ENCODE measurements at places on chromosomes 12 and 14.

GRCh38 chr12:69991690-69992288 is 166.8 kb downstream of the MYRFL start:
- no peak for DNase-seq

DNA sequence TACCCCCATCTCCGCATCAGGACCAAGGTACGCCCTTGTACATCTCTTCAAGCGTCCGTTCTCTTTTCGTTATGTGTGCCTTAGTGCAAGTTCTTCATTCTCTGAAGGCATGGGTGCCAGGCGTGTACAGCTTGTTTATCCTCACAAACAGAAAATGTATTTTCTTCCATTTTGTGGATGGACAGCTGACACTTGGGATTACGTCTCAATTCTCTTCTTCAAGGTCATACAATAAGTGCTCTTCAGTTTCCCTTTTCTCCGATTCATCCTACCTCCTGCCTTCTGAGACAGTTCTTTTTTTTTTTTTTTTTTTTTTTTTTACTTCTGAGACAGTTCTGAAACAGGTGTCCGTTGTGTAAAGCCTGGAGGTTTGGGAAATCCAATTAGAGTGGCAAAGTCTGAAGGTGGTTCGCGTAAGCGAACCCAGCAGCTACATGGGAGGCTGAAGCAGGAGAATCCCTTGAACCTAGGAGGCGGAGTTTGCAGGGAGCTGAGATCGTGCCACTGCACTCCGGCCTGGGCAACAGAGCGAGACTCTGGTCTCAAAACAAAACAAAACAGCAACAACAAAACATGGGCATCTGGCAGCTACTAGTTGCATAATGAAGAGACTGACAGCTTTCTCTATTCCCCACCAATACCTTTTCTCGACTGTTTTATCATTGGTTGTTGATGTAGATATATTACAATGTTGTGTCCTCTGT is 734 bp downstream of the COX6A1 start:
- no peak for DNase-seq

GRCh38 chr14:75011356-75011994 is 8.8 kb downstream of the EIF2B2 start:
- no peak for DNase-seq

- no peak for DNase-seq
These were observed 103.3 kb downstream of the AEBP2 start for GRCh38 chr12:19542606-19543005.

- no peak for DNase-seq
These were observed 130.6 kb downstream of the ATP23 start for GRCh38 chr12:58071994-58072393.

- DNase-seq, result no peak
These were observed 148.5 kb downstream of the TMTC2 start for GRCh38 chr12:82835217-82835616.

DNA sequence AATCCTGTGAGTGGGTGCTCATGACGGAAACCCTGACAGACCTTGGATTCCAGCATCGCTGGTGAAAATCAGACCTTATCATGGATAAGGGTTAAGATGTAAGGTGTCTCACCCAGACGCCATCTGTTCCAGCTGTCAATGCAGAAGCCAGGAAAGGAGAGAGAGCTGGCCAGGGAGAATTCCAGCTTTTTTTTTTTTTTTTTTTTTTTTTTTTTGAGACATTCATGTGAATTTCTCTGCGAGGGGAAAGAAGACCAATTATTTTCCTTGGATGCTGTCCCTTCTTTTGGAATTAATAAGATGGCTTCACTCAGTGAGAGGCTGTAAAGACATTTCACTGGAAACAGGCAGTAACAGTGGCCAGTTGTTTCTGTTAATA is 1.8 kb downstream of the TRAF3 start:
- DNase-seq, result no peak

- peak; percentile 70 for DNase-seq
These were observed 32.3 kb downstream of the NINJ2 start for GRCh38 chr12:630656-631632.

DNA sequence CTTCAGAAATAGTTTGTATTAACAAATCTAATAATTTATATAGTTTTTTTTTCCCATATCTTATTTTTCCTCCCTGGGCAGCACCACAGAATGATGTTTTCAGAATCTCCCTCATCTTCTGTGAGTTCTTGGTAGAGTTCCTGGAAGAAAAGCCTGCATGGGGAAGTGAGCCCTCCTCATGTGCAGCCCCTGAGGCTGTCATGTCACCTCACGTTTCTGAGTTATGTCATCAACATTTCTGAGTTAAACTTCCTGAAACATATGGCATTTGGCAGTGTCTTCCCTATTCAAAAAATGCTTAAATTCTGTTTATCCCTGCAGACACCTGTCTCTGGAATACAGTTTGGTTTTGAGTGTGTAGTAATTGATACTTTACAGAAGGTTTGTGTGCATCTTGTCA is 979.0 kb downstream of the TMEM121 start:
- DNase-seq, result no peak

DNA sequence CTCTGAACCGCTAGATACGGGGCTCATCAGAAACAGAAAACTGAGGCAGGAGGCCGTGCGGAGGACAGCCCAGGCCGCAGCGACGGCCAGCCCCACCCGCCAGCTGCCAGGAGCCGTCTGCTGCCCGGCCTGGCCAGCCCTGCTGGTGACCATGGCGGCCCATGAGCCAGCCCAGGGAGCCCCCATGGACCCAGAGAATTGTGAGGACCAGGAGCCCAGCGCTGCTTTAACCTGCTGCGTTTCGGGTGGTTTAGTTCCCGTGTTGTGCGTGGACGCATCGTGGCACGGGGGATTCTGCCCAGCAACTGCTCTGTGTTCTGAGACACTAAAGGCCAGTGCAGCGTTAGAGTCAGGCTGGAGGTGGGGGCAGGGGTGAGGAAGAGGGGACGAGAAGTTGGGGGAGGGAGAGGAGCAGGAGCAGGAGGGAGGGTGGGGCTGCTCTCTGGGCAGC is 44.2 kb downstream of the NOC4L start:
- DNase-seq, result no peak

DNA sequence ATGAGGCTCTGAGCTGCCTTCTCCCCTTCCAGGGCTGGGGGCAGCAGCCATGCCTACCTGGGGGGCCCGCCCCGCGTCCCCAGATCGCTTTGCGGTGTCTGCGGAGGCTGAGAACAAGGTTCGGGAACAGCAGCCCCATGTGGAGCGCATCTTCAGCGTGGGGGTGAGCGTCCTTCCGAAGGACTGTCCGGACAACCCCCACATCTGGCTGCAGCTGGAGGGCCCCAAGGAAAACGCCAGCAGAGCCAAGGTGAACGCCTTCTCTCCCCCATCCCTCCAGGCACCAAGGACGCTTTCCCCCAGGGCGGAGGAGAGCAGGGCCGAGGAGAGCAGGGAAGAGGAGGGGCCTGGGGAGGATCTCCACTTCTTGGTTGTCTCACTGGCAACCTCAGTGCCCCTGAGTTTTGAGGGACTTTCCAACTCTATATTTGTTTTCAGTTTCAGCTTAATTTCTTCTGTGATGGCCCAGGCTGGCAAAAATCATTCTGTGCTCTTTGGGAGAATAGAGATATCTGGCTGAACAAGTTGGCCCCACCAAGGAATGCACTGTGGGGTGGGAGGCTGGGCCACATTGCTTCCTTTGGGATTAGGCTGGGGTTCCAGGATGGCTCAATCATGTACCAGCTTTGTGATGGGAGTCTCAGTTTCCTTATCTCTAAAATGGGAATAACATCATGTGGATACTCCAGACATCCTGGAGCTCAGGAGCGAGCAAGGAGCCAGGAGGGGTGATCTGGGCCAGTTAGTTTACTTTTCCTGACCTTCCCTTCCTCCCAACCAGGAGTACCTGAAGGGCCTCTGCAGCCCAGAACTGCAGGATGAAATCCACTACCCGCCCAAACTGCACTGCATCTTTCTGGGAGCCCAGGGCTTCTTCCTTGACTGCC is 1.2 kb downstream of the KHNYN start:
- no peak for DNase-seq

GRCh38 chr12:23424685-23425084 is 524.8 kb downstream of the SOX5 start:
- no peak for DNase-seq

GRCh38 chr14:91674911-91675310 is 57.0 kb downstream of the CATSPERB start:
- no peak for DNase-seq

GRCh38 chr12:18589316-18589715 is 148.5 kb downstream of the PLCZ1 start:
- DNase-seq, result no peak

GRCh38 chr14:102733326-102733725 is 43.9 kb upstream of the TRAF3 start:
- no peak for DNase-seq

DNA sequence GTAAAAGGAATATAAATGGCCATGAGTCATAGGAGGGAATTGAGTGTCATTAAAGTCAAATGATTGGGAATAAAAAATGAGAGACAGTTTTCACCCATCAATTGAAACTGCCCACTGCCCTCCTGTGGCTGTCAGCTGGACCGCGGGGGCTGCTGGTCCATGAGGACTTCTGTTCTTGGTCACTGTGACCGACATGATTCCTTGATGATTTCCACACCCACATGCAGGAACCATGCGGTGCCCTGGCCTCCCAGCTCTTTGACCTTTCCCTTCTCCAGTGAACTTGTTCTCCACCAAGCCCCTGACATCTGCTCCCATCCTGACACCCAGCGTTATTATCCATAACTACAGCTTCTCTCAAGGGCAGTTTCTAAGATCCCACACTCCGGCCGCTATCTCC is 48.4 kb downstream of the C12orf75 start:
- DNase-seq, result no peak
